ENCODE measurements at places on chromosomes 4 and X.

DNA sequence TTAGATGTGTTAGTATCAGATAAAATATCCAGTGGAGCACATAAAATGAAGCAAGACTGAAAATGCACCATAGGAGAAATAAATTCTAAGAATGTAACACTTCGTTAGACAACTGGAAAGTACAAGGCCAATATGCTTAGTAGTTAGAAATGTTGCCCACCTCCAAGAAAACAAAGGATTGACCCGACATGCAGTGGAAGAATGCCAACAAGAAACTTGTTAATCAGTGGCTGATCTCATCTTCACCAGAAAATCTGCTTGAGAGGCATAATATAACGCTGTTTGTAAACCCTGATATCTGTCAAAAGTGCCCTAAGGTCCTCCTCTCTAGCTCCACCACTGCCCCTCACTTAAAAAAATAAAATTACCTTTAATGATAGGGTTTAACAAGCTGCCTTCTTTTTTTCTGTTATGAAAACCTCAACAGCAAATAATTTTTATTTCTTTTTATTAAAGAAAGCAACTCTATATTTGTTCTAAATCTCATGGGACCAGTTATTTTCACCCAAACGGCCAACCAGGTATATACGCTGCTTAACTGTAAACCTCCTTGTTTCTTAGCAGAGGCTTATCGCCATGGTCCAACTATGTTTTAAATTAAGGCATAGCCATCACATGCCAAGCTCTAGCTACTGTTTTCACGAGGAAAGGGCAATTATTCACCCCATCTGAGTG is 1.8 kb downstream of the RASGEF1B start:
- no peak for DNase-seq

- no peak for DNase-seq
Measured at GRCh38 chr4:123433573-123433972, 37.0 kb downstream of the SPRY1 start.

DNA sequence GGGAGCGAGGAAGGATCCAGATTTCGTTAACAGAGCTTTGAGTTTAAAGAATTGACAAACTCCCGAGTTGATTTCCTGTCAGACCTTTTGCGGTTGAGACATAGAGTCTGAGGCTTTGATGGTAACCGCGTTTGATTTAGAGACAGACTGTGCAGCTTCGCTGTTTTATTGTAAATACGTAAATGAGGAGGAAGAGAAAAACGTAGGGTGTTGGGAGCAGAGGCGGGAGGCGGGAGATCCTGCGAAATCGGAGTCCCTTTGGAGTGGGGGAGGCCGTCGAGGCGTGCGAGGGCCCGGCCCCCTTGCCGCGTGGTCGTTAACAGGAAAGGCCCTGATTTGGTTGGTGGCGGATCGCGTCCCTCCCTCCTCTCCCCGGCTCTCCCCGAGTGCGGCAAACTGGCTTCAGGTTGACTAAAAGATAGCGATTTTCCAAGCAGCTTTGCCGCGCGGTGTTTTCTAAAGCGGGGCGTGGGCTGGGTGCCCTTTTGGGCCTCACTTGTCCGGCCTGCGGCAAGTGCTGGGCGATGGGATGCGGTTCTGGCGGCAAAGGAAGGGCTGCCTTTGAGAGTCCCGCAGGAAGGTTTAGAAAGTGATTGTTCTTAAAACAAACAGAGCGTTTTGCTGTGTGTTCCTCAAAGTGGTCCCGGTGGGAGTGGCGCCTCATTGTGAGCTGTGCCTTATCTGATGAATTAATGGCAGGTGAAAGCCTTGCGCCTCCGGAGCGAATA is 857 bp downstream of the SCML1 start:
- peak; percentile 56 for DNase-seq

- DNase-seq, result no peak
Measured at GRCh38 chr4:159026329-159026728, 76.5 kb upstream of the RAPGEF2 start.

- no peak for DNase-seq
Measured at GRCh38 chr4:153140294-153140693, 63.9 kb upstream of the TRIM2 start.

DNA sequence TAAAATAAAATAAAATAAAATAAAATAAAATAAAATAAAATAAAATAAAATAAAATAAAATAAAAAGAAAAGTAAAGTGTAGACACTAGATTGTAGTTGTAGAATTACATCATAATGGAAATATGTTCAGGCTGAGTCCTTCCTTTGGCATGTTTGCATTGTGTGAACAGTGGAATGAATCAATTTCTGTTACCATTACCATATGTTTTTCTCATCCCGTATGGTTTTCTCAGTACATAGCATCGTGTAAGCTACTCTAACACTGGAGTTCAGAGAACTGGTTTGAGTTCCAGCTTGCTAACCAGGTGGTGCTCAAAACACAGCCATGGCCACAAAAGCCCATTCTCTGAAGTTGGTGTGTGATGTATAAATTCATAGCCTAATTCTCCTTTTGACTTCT is 45.9 kb downstream of the USP11 start:
- no peak for DNase-seq

DNA sequence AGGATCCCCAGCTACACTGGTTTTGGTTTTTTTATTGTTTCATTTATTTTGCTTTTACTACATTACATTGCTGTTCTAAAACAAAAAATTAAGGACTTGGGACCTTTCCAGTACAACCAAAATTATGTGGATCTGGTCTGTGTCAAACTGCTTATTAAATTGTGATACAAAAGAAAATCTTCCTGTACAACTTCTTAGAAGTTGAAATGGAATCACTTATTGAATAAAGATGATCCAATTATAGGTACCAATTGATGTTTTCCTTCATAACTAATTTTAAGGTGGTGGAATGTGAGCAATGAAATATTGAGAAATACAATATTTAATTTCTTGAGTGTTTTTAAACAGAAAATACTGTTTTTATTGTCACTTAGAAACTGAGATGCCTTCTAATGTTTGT is 67.3 kb downstream of the C4orf46 start:
- no peak for DNase-seq

- DNase-seq, result no peak
Measured at GRCh38 chr4:77695774-77696173, 90.2 kb downstream of the CXCL13 start.

GRCh38 chrX:118973389-118974087 is 880 bp upstream of the LONRF3 start:
- no peak for DNase-seq

GRCh38 chr4:186104890-186105646 is 564 bp downstream of the FAM149A start:
- DNase-seq, result no peak

- DNase-seq, result no peak
Measured at GRCh38 chr4:151460434-151460833, 51.5 kb downstream of the FHIP1A start.

DNA sequence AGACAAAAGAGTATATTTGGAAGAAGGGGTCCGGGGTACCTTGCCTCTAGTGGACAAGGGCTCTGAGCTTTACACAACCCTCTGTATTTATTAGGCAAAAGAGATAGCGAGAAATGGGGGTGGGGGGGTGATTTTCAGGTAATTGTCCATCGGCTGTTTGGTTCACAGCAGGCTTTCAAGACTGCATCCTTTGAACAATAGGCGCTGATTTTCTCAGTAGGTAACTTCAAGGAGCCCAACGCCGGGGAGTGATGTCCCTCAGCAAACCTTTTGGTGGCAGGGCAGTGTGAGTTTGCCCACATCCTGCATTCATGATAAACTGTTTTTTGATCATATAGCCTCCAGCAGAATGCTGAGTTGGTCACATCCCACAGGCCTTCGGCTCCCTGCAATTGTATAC is 61.6 kb downstream of the KDM5C start:
- no peak for DNase-seq

DNA sequence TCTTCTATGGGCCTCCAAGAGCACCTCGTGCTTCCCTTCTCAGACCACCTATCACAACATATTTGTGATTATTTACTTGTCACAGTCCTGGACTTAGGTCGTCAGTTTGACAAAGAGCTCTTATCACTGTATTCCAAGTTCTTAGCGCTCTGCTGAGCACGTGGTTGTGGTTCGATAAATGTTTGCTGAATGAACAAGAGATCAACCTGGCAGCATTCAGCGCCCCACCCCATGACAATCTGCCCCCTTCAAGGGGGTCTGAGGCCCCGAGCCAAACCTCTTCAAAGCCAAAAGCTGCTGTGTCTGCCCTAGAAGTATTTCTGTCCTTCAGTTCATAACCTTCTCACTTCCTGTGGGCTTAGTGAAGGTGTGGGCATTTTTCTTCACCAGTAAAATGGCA is 15.0 kb downstream of the RPS4X start:
- no peak for DNase-seq

DNA sequence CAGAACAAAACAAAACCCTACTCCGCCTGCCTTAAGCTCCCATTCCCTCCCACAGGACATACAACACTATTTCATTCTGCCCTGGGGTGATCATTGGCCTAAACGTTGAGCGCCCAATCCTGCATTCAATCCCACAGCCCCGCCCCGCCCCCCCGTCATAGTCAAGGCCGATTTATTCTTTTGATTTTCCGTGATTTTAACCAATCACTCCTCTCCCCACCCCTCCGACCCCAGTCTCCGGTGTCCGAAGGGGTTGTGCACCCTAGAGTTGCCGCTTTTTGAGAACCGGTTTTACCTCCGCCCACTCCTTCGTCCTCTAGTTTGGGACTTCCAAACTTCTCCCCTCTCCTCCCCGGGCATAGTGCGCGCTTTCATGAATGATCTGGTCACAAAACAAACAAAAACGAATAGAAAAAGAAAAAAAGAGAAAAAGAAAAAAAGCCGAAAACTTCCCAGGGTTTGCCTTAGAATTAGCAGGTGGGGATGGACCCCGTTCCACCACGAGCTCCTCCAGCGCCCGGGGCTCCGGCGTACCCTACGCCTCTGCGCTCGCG is 446 bp upstream of the UBE2A start:
- DNase-seq, result no peak

DNA sequence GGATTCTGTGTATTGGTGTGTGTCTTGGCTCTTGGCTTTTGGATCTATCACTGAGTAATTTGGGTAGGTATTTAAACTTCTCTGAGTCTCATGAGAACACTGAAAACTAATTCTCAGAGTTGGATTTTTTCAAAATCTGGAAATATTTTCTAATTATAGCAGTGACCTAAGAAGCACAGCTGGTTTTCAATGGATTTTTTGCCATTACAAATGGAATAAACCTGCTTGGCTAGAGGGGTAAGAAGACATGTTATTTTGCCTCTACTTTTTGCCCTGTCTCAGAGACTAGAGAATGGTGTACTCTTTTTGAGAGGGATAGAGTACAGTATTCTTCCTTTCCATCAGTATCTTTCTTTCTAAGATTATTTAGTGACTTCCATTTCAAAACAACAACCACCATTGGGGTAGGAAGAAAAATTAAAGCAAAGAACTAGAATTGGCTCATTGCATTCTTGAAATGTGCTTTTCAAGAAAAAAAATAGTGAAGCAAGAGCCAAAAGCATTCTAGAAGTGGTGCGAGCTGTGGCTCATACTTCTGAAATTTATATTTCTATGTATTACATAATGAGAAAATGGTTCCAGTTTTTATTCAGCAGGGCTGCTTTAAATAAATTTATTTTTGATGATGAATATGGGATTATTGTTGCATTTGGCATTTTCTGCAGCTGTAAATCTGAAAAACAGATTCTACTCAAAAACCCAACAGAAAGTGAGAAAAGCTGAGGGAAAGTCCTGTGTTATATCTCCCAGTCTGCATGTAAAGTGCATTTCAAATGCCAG is 850.2 kb upstream of the SLIT2 start:
- no peak for DNase-seq

Measured in activated CD4-positive, alpha-beta T cell treated with anti-CD3 and anti-CD28 coated beads, Interleukin-2, amount 10 ng/mL, durations not matched to agents 7 days and 5 days (primary cell).